ENCODE measurements at places on chromosomes 5 and 9.

DNA sequence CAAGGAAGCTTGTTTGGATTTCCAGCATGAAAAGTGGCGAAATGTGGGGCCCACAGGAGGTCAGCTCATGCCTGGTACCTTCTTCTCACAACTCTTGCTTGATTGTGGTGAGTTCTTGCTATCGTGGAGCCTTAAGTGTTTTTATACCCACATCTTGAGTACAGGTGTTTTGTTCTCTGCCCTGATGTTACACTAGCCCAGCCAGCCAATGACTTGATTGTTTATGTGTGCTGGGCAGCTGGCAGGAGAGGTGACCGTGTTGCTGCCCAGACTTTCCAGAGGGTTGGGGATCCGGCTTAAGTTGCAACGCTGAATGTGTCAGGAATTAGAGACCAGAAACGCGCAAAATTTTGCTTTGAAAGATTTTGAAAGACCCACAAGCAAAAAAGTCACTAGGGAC lies 24.0 kb upstream of the TPPP start:
- H3K27ac ChIP-seq = no peak overlapping the region
- no peaks in the 10 kb centered on the region for H3K36me3 ChIP-seq
- DNase-seq = no peak
- H3K4me1 ChIP-seq = no peaks in the 10 kb centered on the region

GRCh38 chr9:84338792-84339191 lies 1.8 kb downstream of the SLC28A3 start:
- peaks cover 3% of the 10 kb centered on the region for H3K27me3 ChIP-seq
- H3K4me3 ChIP-seq = no peak overlapping the region
- no peak for DNase-seq

DNA sequence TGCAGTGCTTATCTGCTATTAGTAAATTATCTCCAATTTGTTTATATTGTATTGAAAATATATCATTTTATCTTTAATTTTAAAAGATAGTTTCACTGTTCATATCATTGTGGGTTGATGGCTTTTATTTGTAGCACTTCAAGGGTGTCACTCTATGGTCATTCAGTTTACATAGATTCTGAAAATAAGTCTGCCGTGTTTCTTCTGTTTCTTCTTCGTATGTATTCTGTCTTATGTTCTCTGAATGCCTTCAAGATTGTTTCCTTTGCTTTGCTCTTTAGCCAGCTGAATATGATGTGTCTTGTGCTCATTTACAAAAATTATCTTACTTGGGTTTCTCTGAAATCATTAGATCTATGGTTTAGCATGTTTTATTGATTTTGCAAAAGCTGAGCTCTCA lies 359.9 kb downstream of the CYLC2 start:
- H3K36me3 ChIP-seq = peaks cover 7% of the 10 kb centered on the region
- no peak overlapping the region for H3K4me3 ChIP-seq
- DNase-seq = no peak
- H3K27me3 ChIP-seq = peaks cover 4% of the 10 kb centered on the region
- no peaks in the 10 kb centered on the region for H3K4me1 ChIP-seq
- H3K27ac ChIP-seq = no peak overlapping the region

GRCh38 chr9:109468927-109469326 lies 29.2 kb downstream of the PTPN3 start:
- H3K36me3 ChIP-seq = no peaks in the 10 kb centered on the region
- H3K27me3 ChIP-seq = peaks cover 8% of the 10 kb centered on the region
- H3K27ac ChIP-seq = no peak overlapping the region
- H3K4me3 ChIP-seq = no peak overlapping the region

- H3K27me3 ChIP-seq = peaks cover 9% of the 10 kb centered on the region
- DNase-seq = no peak
- H3K36me3 ChIP-seq = peaks cover 6% of the 10 kb centered on the region
- no peak overlapping the region for H3K4me3 ChIP-seq
- no peaks in the 10 kb centered on the region for H3K4me1 ChIP-seq
- no peak overlapping the region for H3K27ac ChIP-seq
These were observed 68.2 kb downstream of the KCNT1 start for GRCh38 chr9:135770203-135770535.

Measured in endothelial cell (in vitro differentiated cells).